ENCODE measurements at places on chromosomes 1 and 21. TPM values are rescaled to one million over a fixed set of nuclear protein-coding genes. Genes with fewer than 3 reads are reported as not detected.

CYP4A11 gene
- total RNA-seq: 0.15 TPM

BCL2L15 gene
- total RNA-seq: 0.17 TPM

ELF3 gene
- total RNA-seq: not detected

DNA sequence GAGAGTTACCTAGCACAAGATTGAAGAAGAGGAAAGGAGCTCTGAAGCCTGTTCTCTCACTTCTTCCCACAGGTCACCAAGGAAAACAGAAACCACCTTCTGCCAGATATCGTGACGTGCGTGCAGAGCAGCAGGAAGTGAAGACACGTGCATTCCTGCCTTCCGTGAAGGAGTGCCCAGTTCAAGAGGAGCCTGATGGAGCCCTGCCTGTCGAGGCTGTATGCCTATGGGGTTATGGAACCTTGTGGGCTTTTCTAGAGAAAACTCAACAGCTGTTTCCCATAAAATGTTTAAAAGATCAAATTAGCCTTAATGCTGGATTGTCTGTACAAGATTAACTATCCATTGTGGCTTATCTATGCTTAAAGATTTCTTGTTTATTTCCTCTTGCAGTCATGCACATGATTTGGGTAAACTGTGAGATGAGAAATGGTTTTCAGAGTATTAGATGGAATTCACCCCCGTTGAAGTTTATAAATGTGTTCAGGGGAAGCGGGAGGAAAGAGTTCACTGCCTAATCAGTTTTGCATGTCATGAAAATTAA is 27.8 kb downstream of the NTPCR start:
- no peak for DNase-seq
- no peak overlapping the region for H3K27ac ChIP-seq
- no peak overlapping the region for H3K4me3 ChIP-seq
- H3K27me3 ChIP-seq: no peaks in the 10 kb centered on the region
- H3K4me1 ChIP-seq: peaks cover 13% of the 10 kb centered on the region

- no peaks in the 10 kb centered on the region for H3K4me1 ChIP-seq
- no peak overlapping the region for H3K4me3 ChIP-seq
- no peaks in the 10 kb centered on the region for H3K27me3 ChIP-seq
- no peak overlapping the region for H3K27ac ChIP-seq
These were observed 56.6 kb upstream of the VTCN1 start for GRCh38 chr1:117267232-117267774.

DNA sequence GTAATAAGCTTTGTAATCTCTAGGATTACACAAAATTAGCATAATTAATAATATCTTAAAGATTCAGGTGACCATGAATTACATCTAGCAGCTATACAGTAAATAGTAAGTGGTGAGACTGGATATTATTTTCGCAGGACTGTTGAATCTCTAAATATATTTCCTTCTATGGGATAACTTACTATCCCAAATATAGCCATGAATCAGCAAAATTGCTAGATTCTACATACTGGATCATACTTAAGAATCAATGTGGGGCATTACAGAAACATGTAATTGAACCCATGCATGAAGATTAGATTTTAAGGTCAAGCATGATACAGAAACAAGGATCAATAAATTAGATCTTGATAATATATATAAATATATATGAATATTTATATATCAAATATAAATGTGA is 1203.4 kb downstream of the BRINP3 start:
- H3K4me3 ChIP-seq: no peak overlapping the region
- no peaks in the 10 kb centered on the region for H3K27me3 ChIP-seq
- H3K4me1 ChIP-seq: no peaks in the 10 kb centered on the region
- H3K27ac ChIP-seq: no peak overlapping the region
- no peaks in the 10 kb centered on the region for H3K36me3 ChIP-seq

- no peaks in the 10 kb centered on the region for H3K36me3 ChIP-seq
- H3K27ac ChIP-seq: no peak overlapping the region
- H3K4me1 ChIP-seq: no peaks in the 10 kb centered on the region
- H3K4me3 ChIP-seq: no peak overlapping the region
These were observed 13.5 kb downstream of the CYP4B1 start for GRCh38 chr1:46812065-46812963.

GRCh38 chr21:16587141-16587581 is 857.4 kb downstream of the USP25 start:
- peak; percentile 89 for DNase-seq
- H3K4me3 ChIP-seq: peak overlapping the region; percentile 57
- no peaks in the 10 kb centered on the region for H3K27me3 ChIP-seq
- H3K27ac ChIP-seq: peak overlapping the region; percentile 88

DNA sequence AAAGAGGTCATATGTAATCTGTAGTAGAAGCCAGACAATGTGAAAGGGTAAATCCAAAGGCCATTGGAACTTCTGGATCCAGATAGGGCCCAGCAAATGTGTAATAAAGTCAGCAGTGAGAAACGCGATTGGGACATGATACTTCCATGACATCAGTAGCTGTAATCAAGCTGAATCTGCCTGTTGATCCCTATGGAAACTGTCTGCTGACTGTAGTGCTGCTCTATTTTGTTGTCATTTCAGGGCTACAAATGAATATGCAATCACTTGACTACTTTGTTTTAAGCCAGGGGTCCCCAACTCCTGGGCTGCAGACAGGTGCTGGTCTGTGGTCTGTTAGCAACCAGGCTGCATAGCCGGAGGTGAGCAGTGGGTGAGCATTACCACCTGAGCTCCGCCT is 46.0 kb upstream of the RHOU start:
- no peaks in the 10 kb centered on the region for H3K27me3 ChIP-seq
- H3K27ac ChIP-seq: no peak overlapping the region
- no peaks in the 10 kb centered on the region for H3K4me1 ChIP-seq
- DNase-seq: no peak
- H3K4me3 ChIP-seq: no peak overlapping the region
- no peaks in the 10 kb centered on the region for H3K36me3 ChIP-seq

- no peak overlapping the region for H3K27ac ChIP-seq
- H3K36me3 ChIP-seq: no peaks in the 10 kb centered on the region
- DNase-seq: no peak
- no peak overlapping the region for H3K4me3 ChIP-seq
- no peaks in the 10 kb centered on the region for H3K27me3 ChIP-seq
These were observed 150.6 kb downstream of the ZNF648 start for GRCh38 chr1:181910905-181911304.

DNA sequence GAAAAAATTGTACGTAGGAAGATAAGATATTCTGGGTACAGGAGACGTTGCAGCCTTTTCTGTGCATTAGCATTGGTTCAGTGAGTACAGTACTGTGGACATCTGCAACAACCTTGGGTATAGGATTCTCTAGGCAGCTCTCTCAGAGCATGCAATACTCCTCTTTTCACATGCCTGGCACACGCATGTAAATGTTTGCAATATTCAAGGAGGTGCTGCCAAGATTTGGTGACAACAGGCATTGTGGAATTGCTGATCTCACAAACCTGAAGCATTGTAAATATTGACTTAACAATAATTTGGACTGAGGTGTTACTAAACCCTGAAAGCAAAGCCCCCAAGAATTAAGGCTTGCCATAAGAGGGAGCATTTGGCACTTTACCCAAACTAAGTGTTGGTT is 126.8 kb downstream of the GRIK1 start:
- no peak for DNase-seq
- no peaks in the 10 kb centered on the region for H3K27me3 ChIP-seq
- H3K4me3 ChIP-seq: no peak overlapping the region
- no peaks in the 10 kb centered on the region for H3K4me1 ChIP-seq

DNA sequence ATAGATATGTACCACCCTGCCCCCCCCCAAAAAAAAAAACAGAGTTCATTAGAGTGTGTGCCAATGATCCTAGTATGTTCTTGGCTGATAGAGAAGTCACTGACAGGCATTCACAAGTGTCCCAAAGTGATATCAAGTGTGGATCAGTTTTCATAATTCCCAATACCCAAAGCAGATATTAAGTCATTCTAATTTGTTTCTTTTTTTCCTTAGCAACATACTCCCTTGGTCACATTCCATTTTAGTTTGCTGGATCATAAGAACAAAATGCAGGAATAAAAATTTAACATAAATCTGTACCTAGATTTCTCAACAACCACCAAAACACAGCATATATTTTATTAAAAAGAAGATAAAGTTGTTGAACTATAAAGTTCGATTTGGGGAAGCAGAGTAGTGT is 129.8 kb upstream of the PALMD start:
- DNase-seq: no peak
- H3K36me3 ChIP-seq: no peaks in the 10 kb centered on the region
- H3K27ac ChIP-seq: no peak overlapping the region
- no peak overlapping the region for H3K4me3 ChIP-seq

GRCh38 chr1:206699000-206699586 is 14.4 kb downstream of the MAPKAPK2 start:
- H3K4me3 ChIP-seq: no peak overlapping the region
- no peaks in the 10 kb centered on the region for H3K27me3 ChIP-seq
- H3K27ac ChIP-seq: no peak overlapping the region

- H3K27me3 ChIP-seq: no peaks in the 10 kb centered on the region
- no peak overlapping the region for H3K4me3 ChIP-seq
- no peak for DNase-seq
These were observed 5.2 kb upstream of the SCAMP3 start for GRCh38 chr1:155267373-155267772.

DNA sequence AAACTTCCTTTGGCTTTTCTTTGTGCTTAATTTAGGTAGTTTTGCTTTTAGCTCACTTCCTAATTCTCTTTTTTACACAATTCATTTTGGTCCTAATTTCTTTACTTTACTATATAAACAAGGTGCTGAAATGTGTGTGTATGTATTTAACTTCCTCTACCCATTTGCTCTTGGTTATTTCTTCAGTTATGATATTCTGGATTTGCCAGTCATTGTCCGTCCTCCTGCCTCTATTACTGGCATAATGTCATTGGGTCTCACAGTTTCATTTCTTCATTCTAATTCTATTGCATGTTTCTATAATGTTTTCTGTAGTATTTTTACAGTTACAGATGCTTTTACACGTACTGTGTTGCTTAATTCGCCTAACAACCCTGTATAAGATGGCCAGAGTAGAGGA is 96.2 kb downstream of the ZMYM4 start:
- no peak overlapping the region for H3K27ac ChIP-seq
- H3K4me3 ChIP-seq: no peak overlapping the region
- H3K27me3 ChIP-seq: no peaks in the 10 kb centered on the region
- peaks cover 3% of the 10 kb centered on the region for H3K4me1 ChIP-seq

DNA sequence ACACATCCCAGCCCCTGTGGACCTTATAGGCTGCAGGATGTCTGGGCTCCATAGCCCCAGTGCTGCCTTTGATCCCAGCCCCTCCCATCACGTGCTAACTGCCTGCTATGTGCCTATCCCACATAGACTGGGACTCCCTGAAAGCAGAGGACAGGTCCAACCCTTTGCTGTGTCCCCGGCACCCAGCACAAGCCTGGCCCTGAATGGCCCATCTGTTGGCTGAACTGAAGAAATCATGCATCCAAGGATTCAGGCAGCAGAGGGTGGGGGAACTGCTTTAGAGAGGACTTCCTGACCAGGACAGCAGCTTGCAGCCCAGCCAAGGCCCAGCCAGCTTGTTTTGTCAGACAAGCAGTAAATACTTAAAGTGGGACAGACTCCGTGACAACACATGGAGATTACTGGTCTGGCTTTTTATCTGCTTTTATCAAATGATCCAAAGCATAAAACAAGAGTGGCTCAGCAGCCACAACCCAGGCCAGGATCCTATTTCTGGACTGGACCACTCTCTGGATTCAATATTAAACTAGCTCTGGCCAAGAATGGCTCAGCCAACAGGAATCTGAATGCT is 69.3 kb downstream of the GLIS1 start:
- no peak overlapping the region for H3K27ac ChIP-seq
- no peak for DNase-seq
- no peak overlapping the region for H3K4me3 ChIP-seq
- no peaks in the 10 kb centered on the region for H3K4me1 ChIP-seq
- no peaks in the 10 kb centered on the region for H3K27me3 ChIP-seq

GRCh38 chr1:87044840-87045239 is 130.4 kb downstream of the HS2ST1 start:
- H3K4me3 ChIP-seq: no peak overlapping the region
- H3K27me3 ChIP-seq: no peaks in the 10 kb centered on the region
- H3K27ac ChIP-seq: no peak overlapping the region
- no peaks in the 10 kb centered on the region for H3K36me3 ChIP-seq
- H3K4me1 ChIP-seq: peaks cover 7% of the 10 kb centered on the region
- no peak for DNase-seq

GRCh38 chr1:55015123-55015522 is 16.4 kb downstream of the BSND start:
- H3K27ac ChIP-seq: no peak overlapping the region
- no peak for DNase-seq
- no peaks in the 10 kb centered on the region for H3K4me1 ChIP-seq
- peaks cover 7% of the 10 kb centered on the region for H3K27me3 ChIP-seq

DNA sequence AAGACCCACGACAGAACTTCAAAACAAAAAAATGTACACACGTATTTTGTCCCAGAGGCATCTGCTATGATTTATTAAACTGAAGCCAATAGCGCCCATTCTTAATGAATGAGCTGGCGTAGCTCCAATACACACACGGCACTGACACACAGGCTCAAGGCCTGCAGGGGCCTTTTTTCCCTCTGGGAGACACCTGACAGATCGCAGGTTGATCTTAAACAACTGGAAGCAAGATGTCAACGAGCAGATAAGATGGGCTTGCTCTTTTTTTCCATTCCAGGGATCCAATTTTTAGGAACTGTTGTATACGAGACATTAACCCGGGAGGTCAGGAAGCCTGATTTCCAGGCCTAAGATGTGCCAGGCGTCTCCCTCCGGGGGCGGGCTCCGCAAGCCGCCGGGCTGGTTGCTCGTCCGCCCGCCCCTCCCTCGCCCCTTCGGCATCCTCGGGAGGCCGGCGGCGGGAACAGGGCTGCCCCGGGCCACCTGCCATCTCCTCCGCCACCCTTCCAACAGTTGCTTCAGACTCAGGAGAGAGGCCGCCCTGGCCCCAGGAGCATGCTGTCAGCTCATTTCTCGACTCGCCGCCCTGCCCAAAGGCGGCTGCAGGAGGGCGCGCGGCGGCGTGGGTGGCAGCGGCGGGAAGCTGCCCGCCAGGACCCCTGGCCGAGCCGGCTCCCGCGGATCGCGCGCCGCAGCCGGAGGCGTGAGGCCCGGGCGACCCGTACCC is 735 bp downstream of the TTC13 start:
- H3K27me3 ChIP-seq: no peaks in the 10 kb centered on the region
- DNase-seq: peak; percentile 26
- peaks cover 29% of the 10 kb centered on the region for H3K4me1 ChIP-seq
- peak overlapping the region; percentile 45 for H3K27ac ChIP-seq
- H3K4me3 ChIP-seq: peak overlapping the region; percentile 98
- no peaks in the 10 kb centered on the region for H3K36me3 ChIP-seq

Measured in adrenal gland (tissue), 19 donors.